NCI-H2081 (cell line): ENCODE measurements at places on chromosomes 12 and 14.

DNA sequence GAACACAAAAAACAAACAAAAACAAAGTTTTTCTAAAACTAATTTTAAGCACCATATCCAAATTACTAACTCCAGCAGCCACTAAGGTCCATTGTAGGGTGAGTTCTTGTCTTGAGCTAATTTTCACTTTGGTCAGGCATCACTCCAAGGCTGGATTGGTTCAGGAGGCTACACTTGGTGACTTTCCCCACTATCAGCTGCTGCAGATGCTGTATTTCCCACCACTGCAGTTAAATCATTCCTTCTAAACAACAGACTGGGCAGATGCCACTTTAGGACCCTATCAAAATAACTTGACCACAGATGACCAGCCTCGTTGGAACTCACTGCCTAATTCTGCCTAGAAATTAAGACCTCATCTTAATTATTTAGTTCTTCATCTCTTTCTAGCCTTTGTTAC lies 140.5 kb downstream of the SLC16A7 start:
- DNase-seq = no peak

- DNase-seq = no peak
These were observed 44.8 kb upstream of the FRS2 start for GRCh38 chr12:69425417-69425816.

DNA sequence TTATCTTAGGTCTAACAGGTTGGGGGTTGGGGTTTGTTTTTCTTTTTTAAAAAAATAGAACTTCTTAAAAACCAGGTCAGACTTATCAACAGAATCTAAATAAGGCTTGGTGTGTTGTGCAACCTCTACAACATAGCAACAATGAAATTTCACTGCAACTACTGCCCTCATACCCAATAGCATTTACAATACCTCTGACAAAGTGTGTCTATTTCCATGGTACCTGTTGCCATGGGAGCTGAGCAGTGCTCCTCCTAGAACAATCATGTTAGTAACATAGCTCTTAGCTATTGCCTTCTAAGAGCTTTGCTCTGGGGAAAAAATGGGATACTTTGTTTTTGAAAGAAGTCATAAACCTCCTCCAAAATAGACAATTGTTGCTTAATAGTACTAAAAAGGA lies 103.3 kb upstream of the CCDC175 start:
- peak; percentile 52 for DNase-seq

GRCh38 chr12:106541201-106541600 lies 41.6 kb upstream of the RFX4 start:
- DNase-seq = no peak

DNA sequence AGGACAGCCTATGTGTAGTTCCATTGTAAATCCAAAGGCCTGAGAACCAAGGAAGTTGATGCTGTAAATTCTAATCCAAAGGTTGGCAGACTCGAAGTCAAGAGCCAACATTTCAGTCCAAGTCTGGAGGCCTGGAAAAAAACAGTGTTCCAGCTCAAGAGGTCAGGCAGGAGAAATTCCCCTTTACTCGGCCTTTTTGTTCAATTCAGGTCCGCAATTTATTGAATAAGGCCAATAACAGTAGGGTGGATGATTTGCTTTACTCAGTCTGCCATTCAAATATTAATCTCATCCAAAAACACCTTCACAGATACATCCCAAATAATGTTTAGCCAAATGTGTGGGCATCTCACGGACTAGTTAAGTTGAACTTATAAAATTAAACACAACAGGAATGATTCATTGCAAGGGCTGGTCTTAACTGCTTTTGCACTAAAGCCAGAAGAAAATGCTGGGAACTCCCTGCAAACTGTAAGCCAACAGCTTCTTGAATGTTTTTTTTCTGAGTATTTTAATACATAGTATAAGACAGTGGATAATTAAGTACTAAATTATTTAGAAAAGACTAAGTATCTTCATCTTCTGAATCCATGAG lies 197.4 kb upstream of the GARIN6 start:
- no peak for DNase-seq

DNA sequence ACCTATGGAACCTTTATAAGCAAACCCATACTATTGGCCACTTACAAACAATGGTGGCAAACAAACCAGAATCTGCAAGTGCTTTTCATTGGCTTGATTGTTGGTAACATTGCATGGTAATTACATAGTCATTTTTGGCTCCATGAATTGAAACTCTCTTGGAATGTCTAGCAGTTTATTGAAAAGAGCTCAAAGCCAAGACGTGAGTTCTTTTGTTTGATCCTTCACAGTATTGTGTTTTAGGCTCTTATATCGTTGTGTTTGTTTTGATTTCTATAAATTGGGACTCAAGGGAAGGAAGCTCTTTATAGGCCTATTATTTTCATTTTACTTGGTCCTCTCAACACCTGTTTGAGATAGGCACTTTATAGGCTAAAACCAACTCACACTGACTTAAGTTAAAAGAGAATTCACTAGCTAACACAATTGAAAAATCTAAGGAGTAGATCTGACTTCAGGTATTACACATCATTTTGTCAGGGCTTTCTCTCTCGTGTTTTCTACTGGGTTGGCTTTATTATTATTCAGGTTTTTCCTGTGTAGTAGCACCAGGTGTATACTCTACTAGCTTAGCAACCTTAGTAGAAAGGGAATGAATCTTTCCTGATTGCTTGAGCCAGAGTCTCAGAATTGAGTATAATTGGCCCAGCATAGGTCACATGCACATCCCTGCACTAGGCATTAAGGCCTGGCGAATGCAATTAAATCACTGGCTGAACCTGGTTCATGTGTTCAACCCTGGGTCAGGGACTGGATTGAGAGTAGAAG lies 341.4 kb downstream of the RAD51B start:
- DNase-seq = no peak

DNA sequence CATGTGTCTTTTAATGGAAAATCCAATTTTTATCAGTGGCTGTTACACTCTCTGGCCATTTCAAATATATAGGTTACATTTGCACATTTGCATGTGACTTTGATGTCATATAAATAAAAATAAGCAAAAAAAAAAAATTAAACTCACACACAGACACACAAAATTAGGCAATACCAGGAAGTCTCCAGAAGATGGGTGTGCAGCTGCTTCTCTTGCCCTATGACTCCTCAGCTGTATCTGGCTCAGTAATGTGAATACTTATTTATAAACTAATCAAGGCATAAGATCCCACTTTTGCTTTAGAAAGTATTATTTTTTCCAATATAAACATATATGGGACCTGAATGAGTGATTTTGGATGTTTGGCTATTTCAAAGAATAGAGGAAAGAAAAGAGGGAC lies 461.1 kb downstream of the LRIG3 start:
- DNase-seq = no peak

DNA sequence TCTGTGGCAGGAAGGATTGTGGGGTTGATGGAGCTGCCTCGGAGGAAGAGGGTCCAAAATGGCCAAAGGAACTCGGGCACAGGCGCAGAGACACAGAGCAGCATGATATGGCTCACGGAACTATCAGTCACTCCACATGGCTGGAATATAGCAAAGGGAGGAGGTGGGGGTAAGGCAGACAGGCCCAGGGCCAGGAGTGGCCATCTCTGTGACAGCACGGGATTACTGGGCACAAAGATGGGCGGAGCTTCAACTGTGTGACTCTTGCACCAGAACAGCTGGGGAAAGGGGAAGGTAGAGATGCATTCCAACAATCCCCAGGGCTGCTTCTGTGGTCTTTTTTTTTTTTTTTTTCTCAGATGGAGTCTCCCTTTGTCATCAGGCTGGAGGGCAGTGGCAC lies 24.8 kb upstream of the EML1 start:
- no peak for DNase-seq

GRCh38 chr14:59739794-59740193 lies 130.8 kb downstream of the RTN1 start:
- no peak for DNase-seq

GRCh38 chr12:83843541-83843940 lies 1069.1 kb downstream of the SLC6A15 start:
- no peak for DNase-seq

- DNase-seq = no peak
These were observed 10.0 kb upstream of the RIPK3 start for GRCh38 chr14:24349742-24350141.

GRCh38 chr14:82850576-82850975 lies 1316.9 kb upstream of the SEL1L start:
- DNase-seq = no peak

DNA sequence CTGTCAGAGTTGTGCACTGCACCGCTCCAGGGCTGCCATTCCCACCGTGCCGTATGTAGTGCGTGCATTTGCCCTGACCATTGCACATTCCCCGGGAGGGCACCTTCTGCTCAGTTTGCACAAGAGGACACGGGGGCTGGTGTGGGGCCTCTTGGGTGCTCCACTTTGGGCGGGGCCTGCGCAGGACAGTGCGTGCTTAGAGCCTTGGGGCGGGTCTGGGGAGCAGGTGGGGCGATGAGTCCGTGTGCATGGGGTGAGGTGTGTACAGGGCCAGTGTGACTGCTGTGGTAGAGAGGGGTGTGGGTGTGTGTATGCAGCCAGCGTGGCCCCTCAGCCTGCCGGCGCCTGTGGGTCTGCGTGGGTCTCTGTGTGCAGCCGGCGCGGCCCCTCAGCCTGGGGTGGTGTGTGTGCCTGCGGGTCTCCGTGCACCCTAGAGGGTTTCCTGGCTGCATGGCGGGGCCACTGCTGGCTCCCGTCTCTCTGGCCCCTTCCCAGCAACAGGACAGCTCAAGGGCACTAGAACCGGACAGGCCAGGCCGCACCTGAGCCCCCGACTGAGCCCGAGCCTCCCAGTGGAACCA lies 31.9 kb downstream of the FBRSL1 start:
- DNase-seq = no peak

- no peak for DNase-seq
These were observed 72.0 kb downstream of the LLPH start for GRCh38 chr12:66058554-66058953.

DNA sequence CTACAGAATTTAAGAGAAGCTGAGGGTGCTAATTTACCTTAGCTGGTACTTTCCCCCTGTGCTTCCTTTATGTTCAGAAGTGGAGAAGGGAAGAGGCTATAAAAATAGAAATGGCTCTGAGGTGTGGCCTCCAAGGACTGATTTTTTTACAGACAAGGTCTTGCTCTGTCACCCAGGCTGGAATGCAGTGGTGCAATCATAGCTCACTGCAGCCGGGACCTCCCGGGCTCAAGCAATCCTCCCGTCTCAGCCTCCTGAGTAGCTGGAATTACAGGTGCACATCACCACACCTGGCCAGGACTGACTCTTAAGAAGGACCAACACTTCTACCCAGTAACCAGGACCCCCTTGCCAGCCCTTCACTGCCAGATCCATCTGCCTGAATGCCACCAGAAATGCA lies 23.9 kb upstream of the NAP1L1 start:
- no peak for DNase-seq

GRCh38 chr12:111838353-111838752 lies 3.7 kb upstream of the MAPKAPK5 start:
- no peak for DNase-seq

GRCh38 chr12:46533723-46534122 lies 161.2 kb upstream of the SLC38A2 start:
- no peak for DNase-seq

DNA sequence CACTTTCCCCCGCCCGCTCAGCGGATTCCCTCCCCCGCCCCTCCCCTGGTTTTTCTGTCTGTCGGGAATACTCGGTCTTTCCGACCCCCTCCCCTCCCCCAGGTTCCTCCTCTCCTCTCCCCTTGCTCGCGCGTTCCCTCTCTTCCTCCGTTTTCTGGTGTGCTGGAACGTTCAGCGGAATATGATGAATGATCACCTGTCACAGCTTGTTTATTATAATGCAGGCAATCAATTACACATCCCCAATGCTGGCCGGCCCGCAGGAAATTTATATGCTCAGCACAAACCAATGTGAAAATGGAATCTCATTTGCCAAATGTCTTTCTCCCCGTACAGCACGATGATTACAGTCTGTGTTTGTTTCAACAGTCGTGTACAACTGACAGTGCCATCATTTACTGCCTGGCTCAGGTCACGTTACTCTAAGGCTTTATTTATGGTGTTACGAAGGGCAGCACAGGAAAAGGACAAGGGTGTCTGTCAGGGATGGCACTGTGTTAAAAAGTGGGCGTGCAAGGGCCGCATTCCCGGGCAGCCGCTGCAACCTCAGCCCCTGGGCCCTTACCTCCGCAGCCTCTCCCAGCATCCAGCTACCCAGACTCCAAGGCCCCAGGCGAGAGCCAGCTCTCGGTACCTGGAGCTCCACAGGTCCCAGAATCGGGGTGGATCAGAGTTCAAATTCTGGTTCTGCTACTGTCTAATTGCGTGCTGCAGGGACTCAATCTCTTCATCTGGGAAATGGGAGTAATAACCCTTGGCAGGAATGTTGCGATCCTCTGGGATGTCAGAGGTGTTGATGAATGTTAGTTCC lies 24.7 kb upstream of the MAP1LC3B2 start:
- no peak for DNase-seq
